ENCODE measurements at places on chromosomes 1 and 21.

DNA sequence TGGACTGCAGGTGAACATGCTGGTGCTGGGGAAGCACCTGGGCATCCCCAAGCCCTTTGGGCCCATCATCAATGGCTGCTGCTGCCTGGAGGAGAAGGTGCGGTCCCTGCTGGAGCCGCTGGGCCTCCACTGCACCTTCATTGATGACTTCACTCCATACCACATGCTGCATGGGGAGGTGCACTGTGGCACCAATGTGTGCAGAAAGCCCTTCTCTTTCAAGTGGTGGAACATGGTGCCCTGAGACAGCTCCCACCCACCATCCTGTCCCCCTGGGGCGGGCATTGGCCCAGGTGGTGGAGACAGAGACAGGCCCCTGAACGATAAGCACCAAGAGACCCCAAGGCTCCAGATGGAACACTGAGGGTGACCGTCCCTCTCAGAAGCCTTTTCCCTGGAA lies 25.2 kb upstream of the PADI4 start:
- no peak for DNase-seq

DNA sequence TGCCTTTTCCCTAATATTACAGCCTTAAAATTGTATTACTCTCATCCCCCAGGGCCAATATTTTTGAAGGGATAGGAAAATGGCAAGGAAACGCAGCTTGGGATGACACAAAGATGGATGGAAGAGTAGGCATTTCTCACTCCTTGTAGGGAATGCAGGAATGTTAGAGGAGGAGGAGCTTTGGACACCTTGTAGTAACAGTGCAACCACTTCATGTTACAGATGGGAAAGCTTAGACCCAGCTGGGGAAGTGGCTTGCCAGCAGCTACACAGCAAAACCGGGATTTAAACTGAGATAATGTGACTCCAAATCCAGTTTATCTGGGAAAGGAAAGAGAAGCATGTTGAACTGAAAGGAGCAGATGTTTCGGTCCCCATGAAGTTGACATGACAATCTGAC lies 473.7 kb upstream of the DAB1 start:
- DNase-seq: no peak

GRCh38 chr1:232986527-232986922 lies 36.1 kb downstream of the NTPCR start:
- no peak for DNase-seq

GRCh38 chr1:79695138-79695537 lies 688.6 kb upstream of the ADGRL4 start:
- DNase-seq: no peak

DNA sequence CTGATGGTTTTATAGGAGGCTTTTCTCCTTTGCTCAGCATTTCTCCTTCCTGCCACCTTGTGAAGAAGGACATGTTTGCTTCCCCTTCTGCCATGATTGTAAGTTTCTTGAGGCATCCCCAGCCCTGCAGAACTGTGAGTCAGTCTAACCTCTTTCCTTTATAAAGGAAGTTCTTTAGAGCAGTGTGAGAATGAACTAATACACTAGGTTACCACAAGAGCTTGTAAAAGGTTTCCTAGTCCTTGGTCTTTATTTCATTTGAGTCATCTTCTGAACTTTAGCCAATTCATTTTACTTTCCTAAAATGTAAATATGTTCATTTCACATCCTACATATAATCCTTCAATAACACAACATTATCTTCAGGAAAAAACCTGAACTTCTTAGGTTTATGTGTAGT lies 365.3 kb downstream of the HHIPL2 start:
- no peak for DNase-seq

Measured in T follicular helper cell (primary cell).